GM23338 (cell line): ENCODE measurements at places on chromosomes 5 and 9. TPM values are rescaled to one million over a fixed set of nuclear protein-coding genes. Genes with fewer than 3 reads are reported as not detected.

AFAP1L1 gene
- polyA plus RNA-seq: 2.8 and 3.2 TPM in 2 replicates

ROPN1L gene
- 0.57 TPM in 1 of 2 replicates, not detected in the other for polyA plus RNA-seq

TMED7 gene
- 30.2 and 31.7 TPM in 2 replicates for polyA plus RNA-seq

LHX3 gene
- polyA plus RNA-seq: 0.08 TPM in 1 of 2 replicates, not detected in the other

CCL27 gene
- not detected in 2 replicates for polyA plus RNA-seq

C9orf50 gene
- not detected in 2 replicates for polyA plus RNA-seq

STING1 gene
- 0.30 and 0.66 TPM in 2 replicates for polyA plus RNA-seq

CCDC171 gene
- 3.5 and 5.1 TPM in 2 replicates for polyA plus RNA-seq

PCDHGC5 gene
- 0.16 TPM in 1 of 2 replicates, not detected in the other for polyA plus RNA-seq

LTC4S gene
- 4.0 and 5.8 TPM in 2 replicates for polyA plus RNA-seq

PPP3R2 gene
- polyA plus RNA-seq: not detected in 2 replicates

ERCC8 gene
- 13.5 and 21.6 TPM in 2 replicates for polyA plus RNA-seq

HIGD2A gene
- 194 and 206 TPM in 2 replicates for polyA plus RNA-seq

OBP2B gene
- not detected in 2 replicates for polyA plus RNA-seq

PTPRD gene
- polyA plus RNA-seq: 7.9 and 11.5 TPM in 2 replicates

GZMA gene
- polyA plus RNA-seq: not detected in 2 replicates

CXCL14 gene
- 1.7 TPM in 2 replicates for polyA plus RNA-seq

OTP gene
- not detected in 2 replicates for polyA plus RNA-seq

SPATA31A3 gene
- not detected in 2 replicates for polyA plus RNA-seq

NR2F1 gene
- not detected in 2 replicates for polyA plus RNA-seq

TOPORS gene
- 26.5 and 31.8 TPM in 2 replicates for polyA plus RNA-seq

FGF10 gene
- 0.40 and 0.50 TPM in 2 replicates for polyA plus RNA-seq

ZCCHC10 gene
- polyA plus RNA-seq: 86.0 and 90.1 TPM in 2 replicates

IFNA21 gene
- not detected in 2 replicates for polyA plus RNA-seq

FAM78A gene
- 0.57 and 0.75 TPM in 2 replicates for polyA plus RNA-seq

SLC6A18 gene
- not detected in 2 replicates for polyA plus RNA-seq

EQTN gene
- polyA plus RNA-seq: 0.21 TPM in 1 of 2 replicates, not detected in the other

INSL4 gene
- not detected in 2 replicates for polyA plus RNA-seq

BRD9 gene
- polyA plus RNA-seq: 29.8 and 32.9 TPM in 2 replicates

NUDT2 gene
- 16.4 and 16.9 TPM in 2 replicates for polyA plus RNA-seq
